Left hindlimb (tissue), 1 donor: ENCODE measurements at places on chromosomes 7 and 10.

GRCh38 chr10:60572511-60573194 is 183.0 kb upstream of the ANK3 start:
- DNase-seq = peak; percentile 60

GRCh38 chr7:17421941-17422340 is 123.5 kb downstream of the AHR start:
- DNase-seq = no peak

DNA sequence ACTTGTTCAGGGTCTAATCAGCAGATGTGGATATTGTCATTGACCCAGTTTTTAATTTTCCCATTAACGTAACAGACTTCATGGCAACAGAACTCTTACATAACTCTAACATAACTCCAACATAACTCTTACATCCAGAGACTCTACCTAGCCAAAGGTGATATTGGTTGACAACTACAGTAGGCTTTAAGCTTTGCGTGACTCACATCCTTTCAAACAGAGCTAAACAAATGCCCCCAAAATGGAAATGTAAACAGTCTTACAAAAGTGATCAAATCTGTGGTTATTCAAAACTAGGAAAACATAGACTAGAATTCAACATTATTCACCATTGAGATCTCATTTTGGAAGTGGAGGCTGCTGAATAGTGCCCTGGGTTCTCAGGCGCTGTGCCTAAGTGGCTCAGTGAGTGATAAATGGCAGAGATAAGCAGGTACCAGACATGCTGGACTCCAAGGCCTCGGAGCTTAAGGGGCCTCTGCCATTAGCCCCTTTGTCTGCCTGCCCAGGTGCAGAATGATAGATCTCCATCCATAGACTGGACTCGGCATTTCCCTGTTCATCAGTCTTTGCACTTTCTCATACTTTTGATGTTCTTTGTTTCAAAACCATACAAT is 34.3 kb upstream of the BTBD16 start:
- no peak for DNase-seq

- DNase-seq = no peak
Measured at GRCh38 chr10:114024876-114025610, 18.6 kb upstream of the ADRB1 start.

- no peak for DNase-seq
Measured at GRCh38 chr10:28906934-28907333, 229.6 kb downstream of the BAMBI start.

DNA sequence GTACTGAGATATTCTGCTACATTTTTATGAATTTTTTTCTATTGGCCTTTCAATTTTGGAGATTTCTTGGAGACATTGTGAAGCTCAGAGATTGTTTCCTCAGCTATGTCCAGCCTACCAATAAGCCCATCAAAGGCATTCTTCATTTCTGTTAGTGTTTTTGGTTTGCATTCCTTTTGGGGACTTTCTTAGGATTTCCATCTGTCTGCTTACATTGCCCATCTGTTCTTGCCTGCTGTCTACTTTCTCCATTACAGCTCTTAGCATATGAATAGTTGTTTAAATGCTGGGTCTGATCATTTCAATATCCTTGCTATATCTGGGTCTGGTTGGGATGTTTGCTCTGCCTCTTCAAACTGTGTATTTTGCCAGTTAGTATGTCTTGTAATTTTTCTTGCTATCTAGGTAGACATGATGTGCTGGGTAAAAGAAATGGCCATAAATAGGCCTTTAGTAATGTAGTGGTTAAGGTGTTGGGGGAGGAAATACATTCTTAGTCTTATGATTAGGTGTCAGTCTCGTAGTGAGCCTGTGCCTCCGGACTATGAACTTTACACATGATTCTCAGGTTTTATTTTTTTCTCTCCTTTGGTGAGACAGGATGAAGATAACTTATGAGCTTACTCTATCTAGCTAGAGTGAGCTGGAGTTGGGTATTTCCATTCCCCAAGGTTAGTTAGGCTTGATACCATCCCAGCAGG is 32.6 kb upstream of the NME8 start:
- no peak for DNase-seq

- no peak for DNase-seq
Measured at GRCh38 chr10:122362031-122362592, 12.4 kb upstream of the PLEKHA1 start.

GRCh38 chr7:128135515-128136214 is 104.4 kb upstream of the LRRC4 start:
- peak; percentile 57 for DNase-seq

GRCh38 chr10:93437946-93438612 is 44.1 kb downstream of the MYOF start:
- DNase-seq = peak; percentile 42

DNA sequence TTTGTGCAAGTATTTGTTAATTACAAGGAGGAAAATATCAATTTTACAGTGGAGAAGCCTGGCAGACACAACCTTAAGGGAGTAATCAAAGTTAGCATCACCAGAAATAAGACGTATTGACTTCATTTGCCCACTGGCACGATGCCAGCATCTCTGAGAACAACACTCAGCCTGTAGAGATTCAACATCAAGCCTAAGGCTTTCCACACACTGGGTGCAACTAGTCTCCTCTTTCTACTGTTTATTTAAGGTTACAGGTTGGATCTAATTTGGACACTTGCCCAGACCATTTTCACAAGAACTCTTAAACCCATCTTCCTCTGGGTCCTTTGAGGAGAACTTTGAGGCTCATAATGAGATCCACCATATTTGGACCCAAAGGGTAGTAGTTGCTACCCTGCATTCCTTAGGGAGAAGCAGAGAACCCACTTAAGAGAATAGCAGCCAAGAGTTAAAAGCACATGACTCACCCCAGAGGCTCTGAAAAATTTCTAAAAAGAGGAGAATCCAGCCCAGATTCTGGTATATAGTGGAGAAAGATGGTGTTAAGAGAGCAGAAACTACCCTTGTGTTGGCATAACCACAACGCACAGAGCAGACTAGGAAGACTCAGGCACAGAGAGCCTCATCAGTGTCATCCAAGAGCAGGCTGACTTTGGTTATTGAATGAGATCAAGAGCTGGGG is 97.3 kb downstream of the CCDC71L start:
- DNase-seq = no peak

DNA sequence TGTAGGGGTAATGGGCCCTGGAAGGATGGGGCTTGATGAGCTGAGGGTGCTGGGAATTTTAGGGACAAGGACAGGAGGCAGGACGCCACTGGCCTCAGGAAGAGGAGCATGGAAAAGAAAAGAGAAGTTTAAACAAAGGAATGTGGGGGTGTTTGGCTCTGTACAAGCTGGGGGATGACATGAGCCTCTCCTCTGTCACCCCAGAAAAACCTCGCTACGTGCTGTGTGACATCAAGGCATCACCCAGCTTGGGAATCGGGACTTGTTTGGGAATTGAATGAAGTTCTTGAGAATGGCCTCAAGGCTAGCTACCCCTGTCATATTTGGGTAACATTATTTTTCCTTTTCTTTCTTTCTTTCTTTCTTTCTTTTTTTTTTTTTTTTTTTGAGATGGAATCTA is 47.7 kb upstream of the HSPB1 start:
- no peak for DNase-seq

- no peak for DNase-seq
Measured at GRCh38 chr10:98047009-98047741, 16.8 kb upstream of the CRTAC1 start.

DNA sequence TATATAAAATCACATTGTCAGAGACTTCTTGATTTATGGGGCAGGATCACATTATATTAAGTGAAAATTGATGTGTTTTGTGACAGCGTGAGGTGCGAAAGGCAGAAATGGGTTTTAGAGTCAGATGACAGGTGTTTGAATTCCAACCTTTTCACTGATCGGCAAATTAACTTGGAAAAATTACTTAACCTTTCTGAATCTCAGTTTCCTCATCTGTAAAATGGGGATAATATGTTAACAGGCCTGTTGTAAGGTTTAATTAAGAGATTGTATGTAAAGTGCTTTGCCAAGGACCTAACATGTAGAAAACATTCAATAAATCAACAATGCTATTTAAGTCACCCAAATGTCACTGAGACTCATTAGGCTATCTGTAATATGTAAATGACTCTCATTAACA is 221.2 kb upstream of the LYZL1 start:
- DNase-seq = no peak

- DNase-seq = no peak
Measured at GRCh38 chr7:106501605-106502580, 159.1 kb downstream of the CCDC71L start.

- no peak for DNase-seq
Measured at GRCh38 chr7:18995270-18995671, 122.2 kb downstream of the TWIST1 start.

DNA sequence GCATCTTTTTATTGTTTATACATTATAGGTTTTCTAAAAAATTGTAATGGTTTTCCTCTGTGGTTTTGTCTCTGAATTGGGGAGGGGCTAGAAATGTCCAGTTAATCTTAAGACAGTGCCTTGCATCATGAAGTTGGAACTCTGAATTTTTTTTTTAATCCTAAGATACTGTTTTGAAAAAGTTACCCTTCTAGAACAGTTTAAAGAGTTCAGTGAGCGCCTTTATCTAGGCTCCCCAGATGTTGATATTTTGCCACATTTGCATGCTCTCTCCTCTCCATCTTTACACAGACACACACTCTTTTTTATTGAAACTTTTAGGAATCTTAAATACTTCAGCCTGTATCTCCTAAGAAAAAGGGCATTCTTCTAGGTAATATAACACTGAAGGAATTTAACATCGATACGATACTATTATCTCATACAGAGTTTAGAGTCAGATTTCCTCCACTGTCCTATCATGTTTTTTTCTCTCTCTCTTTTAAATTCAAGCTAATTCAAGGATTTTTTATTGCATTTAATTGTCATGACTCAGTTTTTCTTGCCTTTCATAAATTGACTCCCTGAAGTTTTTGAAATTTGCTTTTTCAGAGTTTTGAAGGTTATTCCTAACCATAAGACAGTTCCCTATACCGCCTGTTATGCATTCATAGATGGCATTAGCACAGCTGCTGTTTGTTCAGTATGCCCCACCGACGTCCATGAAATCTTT is 31.5 kb downstream of the PRKAR2B start:
- DNase-seq = no peak

DNA sequence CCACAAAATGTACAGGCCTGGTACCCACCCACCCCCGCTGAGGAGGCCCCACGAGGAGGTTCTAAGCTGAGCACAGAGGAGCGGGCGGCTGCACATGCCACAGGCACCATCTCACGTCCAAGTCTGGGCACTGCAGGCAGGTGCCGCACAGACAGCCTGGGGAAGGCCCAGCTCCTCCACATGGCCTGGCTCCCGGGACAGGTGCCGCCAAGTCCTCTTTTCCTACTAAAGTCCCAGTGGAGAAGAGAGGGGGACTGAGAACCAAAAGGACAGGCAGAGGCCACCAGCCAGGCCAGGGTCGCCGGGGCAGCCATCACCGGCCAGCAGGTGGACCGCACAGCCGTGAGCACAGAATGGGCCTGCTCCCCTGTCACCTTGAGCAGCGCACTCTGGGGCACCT is 91.1 kb downstream of the MAD1L1 start:
- no peak for DNase-seq
